Dermis microvascular lymphatic vessel endothelial cell (primary cell): ENCODE measurements at places on chromosomes 11 and 22. TPM values are rescaled to one million over a fixed set of nuclear protein-coding genes. Genes with fewer than 3 reads are reported as not detected.

SYCE3 gene
- not detected in 2 replicates for total RNA-seq

TBX10 gene
- not detected in 2 replicates for total RNA-seq

MS4A12 gene
- not detected in 2 replicates for total RNA-seq

OR8J1 gene
- not detected in 2 replicates for total RNA-seq

GSC2 gene
- not detected in 2 replicates for total RNA-seq

PIH1D2 gene
- total RNA-seq: 0.51 and 1.2 TPM in 2 replicates

HMBS gene
- 3.8 and 4.5 TPM in 2 replicates for total RNA-seq

IL17REL gene
- under 0.01 TPM in 1 of 2 replicates, not detected in the other for total RNA-seq
